ENCODE measurements at places on chromosomes 5 and 9.
A peak's percentile ranks its signal among the peaks of the same experiment; 100 is the strongest.

- no peaks in the 10 kb centered on the region for H3K27me3 ChIP-seq
- peaks cover 18% of the 10 kb centered on the region for H3K4me1 ChIP-seq
- no peaks in the 10 kb centered on the region for H3K36me3 ChIP-seq
- H3K27ac ChIP-seq, result no peak overlapping the region
- H3K4me3 ChIP-seq, result no peak overlapping the region
- DNase-seq, result peak; percentile 38
These were observed 201.3 kb downstream of the HSD17B3 start for GRCh38 chr9:96100385-96101300.

GRCh38 chr9:116791326-116791725 lies 104.2 kb downstream of the TRIM32 start:
- no peak overlapping the region for H3K4me3 ChIP-seq
- H3K4me1 ChIP-seq, result no peaks in the 10 kb centered on the region
- H3K36me3 ChIP-seq, result no peaks in the 10 kb centered on the region
- no peaks in the 10 kb centered on the region for H3K27me3 ChIP-seq
- no peak overlapping the region for H3K27ac ChIP-seq

DNA sequence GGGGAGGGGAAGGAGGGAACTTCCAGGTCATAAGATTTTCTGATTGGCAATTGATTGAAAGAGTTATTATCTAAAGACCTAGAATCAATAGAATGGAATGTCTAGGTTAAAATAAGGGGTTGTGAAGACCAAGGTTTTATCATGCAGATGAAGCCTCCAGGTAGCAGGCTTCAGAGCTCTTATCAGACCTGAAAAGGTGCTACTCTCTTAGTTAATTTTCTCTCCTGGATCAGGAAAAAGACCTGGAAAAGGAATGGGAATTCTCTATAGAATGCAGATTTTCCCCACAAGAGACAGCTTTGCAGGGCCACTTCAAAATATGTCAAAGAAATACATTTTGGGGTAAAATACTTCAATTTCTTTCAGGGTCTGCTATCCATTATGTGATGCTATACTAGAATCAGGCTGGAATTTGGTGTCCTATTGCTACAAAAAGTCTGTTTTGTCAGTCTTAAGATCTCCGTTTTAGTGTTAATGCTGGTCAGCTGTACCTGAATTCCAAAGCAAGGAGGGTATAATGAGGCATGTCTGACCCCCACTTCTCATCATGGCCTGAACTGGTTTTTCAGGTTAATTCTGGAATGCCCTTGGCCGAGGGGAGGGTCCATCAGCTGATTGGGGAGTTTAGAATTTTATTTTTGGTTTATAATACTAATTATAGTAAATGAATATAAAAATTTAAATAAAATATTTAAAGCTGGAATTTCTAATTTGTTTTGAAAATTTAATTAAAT lies 16.6 kb upstream of the STOM start:
- H3K4me1 ChIP-seq, result no peaks in the 10 kb centered on the region
- no peaks in the 10 kb centered on the region for H3K27me3 ChIP-seq
- no peaks in the 10 kb centered on the region for H3K36me3 ChIP-seq
- no peak for DNase-seq
- no peak overlapping the region for H3K4me3 ChIP-seq
- H3K27ac ChIP-seq, result no peak overlapping the region

GRCh38 chr5:43001748-43002147 lies 38.4 kb downstream of the ANXA2R start:
- no peak overlapping the region for H3K4me3 ChIP-seq
- H3K4me1 ChIP-seq, result no peaks in the 10 kb centered on the region

DNA sequence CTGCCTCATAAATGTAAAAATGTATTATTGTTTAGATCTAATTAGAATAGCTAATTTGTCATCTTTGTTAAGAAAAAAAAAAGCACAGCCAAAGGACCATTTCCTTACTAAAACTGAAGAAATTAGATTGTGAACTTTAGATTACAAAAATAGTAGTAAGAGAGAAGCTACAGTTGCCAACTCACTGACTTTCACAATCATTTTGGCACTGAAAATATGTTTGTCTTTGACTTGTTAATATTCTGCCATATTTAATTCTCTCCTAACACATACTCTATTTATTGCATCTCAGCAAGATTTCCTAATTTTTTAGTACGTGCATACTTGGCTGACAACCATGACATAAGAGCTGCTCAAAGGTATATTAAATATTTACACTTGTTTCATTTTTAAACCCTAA lies 297.1 kb downstream of the TUSC1 start:
- no peaks in the 10 kb centered on the region for H3K36me3 ChIP-seq
- H3K4me1 ChIP-seq, result no peaks in the 10 kb centered on the region
- no peak overlapping the region for H3K27ac ChIP-seq
- no peaks in the 10 kb centered on the region for H3K27me3 ChIP-seq

DNA sequence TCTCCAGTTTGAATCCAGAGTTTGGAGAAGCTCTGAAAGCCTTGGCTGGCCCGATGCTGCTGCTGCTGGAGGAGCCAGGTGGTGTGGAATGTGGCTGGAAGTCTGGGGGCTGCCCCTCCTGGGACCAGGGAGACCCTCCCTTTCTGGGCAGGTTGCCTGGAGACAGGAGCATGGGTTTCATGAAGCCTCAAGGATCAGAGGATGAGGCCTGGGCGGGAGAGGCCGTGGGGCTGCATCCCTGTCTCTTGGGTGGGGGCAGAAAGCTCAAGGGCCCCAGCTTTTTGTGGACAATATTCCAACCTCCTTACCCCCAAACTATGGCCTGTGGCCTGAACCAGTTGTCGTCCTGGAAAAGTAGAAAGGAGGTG lies 10.1 kb downstream of the FGF18 start:
- no peaks in the 10 kb centered on the region for H3K36me3 ChIP-seq
- DNase-seq, result no peak
- no peaks in the 10 kb centered on the region for H3K4me1 ChIP-seq
- H3K27me3 ChIP-seq, result no peaks in the 10 kb centered on the region

GRCh38 chr5:67338421-67338820 lies 141.8 kb upstream of the CD180 start:
- no peaks in the 10 kb centered on the region for H3K4me1 ChIP-seq
- no peak overlapping the region for H3K4me3 ChIP-seq
- no peaks in the 10 kb centered on the region for H3K36me3 ChIP-seq
- no peak overlapping the region for H3K27ac ChIP-seq

DNA sequence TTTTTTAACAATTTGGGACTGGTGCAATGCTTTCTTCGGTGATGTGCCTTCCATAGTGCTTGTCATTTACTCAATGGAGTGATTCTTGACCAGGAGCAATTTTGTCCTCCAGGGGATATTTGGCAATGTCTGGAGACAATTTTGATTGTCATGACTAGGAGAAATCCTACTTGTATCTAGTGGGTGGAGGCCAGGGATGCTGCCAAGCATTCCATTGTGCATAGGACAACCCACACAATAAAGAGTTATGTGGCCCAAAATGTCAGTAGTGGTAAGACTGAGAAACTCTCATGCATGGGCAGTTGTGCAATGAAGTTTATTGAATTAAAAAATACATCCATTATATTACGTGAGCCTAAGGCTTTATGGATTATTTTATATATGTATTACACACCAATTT lies 70.5 kb downstream of the FOCAD start:
- DNase-seq, result no peak
- H3K4me1 ChIP-seq, result no peaks in the 10 kb centered on the region
- H3K27me3 ChIP-seq, result no peaks in the 10 kb centered on the region
